Caco-2 (cell line): ENCODE measurements at places on chromosomes 3 and 15. TPM values are rescaled to one million over a fixed set of nuclear protein-coding genes. Genes with fewer than 3 reads are reported as not detected.

GRCh38 chr3:138845181-138845601 lies 10.5 kb upstream of the PIK3CB start:
- H3K4me1 ChIP-seq, result peaks cover 20% of the 10 kb centered on the region
- no peak overlapping the region for H3K4me3 ChIP-seq
- H3K27me3 ChIP-seq, result no peaks in the 10 kb centered on the region

GRCh38 chr3:111596328-111596727 lies 1.2 kb upstream of the ZBED2 start:
- no peak overlapping the region for H3K27ac ChIP-seq
- DNase-seq, result no peak
- no peaks in the 10 kb centered on the region for H3K27me3 ChIP-seq
- H3K36me3 ChIP-seq, result no peaks in the 10 kb centered on the region

GRCh38 chr15:90907838-90908507 lies 4.9 kb downstream of the MAN2A2 start:
- no peak overlapping the region for H3K27ac ChIP-seq
- no peak for DNase-seq
- 0 out of 2 replicates have a peak, but pooled peaks cover 4% of the 10 kb centered on the region for H3K4me1 ChIP-seq
- no peak overlapping the region for H3K4me3 ChIP-seq
- H3K36me3 ChIP-seq, result no peaks in the 10 kb centered on the region; the same call in 1 of the 2 replicates

DNA sequence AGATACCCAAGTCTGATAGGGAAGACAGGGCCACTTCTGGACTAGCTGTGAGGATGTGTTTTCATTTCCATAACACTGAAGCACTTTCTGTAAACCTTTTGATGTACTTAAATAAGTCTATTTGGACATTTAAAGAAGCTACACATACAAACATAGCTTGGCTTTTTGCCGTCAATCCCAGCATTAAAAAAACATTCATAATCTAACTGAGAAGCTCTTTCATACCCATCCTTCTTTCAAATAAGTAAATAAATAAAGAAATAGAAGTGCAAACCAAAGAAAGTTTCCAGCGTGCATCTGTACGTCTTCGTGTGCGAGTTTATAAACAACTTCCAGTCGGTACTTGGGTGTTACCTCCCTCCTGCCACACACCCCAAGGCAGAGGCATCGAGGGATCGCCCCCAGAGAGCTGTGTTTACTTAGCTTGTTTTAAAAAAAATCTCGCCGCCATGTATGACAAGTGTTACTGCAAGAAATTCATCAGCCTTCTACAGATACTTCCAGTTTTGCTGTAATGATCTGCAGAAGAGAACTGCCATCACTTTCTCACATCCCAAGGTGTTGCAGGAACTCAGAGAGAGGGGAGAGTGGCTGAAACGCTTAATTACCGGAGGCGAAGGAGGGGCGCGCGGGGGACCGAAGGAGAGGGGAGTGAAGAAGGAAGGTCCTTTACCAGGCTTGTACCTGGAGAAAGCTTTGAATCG lies 9.0 kb upstream of the MEIS2 start:
- no peaks in the 10 kb centered on the region for H3K27me3 ChIP-seq
- H3K27ac ChIP-seq, result no peak overlapping the region
- DNase-seq, result no peak
- no peak overlapping the region for H3K4me3 ChIP-seq
- H3K36me3 ChIP-seq, result no peaks in the 10 kb centered on the region
- H3K4me1 ChIP-seq, result no peaks in the 10 kb centered on the region

DNA sequence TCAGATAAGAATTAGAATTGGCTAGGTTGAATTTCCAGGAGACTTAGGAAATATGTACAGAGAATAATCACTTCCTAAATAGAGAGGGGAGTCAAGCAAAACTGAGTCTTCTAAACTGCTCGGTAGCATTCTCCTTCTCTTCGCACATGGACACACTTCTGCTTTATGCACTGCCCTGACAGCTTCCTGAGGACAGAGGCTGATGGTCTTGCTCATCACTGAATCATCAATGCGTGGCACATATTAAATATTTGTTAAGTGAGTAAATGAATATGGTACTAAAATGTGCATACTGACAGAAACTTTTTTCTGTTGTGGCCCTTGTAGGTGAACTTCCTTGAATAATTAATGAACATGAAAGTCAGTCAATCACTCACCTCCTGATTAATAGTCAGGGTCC lies 315.5 kb downstream of the FHIT start:
- H3K27ac ChIP-seq, result no peak overlapping the region
- no peaks in the 10 kb centered on the region for H3K36me3 ChIP-seq
- DNase-seq, result no peak
- no peaks in the 10 kb centered on the region for H3K27me3 ChIP-seq
- no peaks in the 10 kb centered on the region for H3K4me1 ChIP-seq

DNA sequence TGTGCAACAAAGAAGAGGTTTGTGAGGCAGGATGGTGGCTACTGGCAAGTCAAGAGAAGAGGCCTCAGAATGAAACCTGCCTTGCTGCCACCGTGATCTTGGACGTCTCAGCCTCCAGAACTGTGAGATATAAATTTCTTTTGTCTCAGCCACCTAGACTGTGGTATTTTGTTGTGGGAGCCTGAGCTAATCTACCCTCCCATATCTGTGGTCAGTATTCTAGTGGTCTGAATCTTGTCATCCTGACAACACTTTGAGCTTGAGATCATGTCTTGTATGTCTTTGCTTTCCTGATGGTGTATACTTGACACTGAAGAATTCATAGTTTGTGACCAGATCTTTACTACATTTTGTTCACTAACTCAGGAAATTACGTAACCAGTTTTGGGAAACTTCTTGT lies 240.6 kb upstream of the GOLIM4 start:
- H3K4me1 ChIP-seq, result no peaks in the 10 kb centered on the region
- H3K36me3 ChIP-seq, result no peaks in the 10 kb centered on the region
- no peak overlapping the region for H3K27ac ChIP-seq
- no peak for DNase-seq

- H3K4me1 ChIP-seq, result peaks cover 11% of the 10 kb centered on the region; the same call in 1 of the 2 replicates
- no peaks in the 10 kb centered on the region for H3K36me3 ChIP-seq
- no peaks in the 10 kb centered on the region for H3K27me3 ChIP-seq
These were observed 23.0 kb downstream of the CMTM7 start for GRCh38 chr3:32414522-32415202.

The AADACL2 gene
- not detected in 2 replicates for total RNA-seq

The ATP13A4 gene
- 1.2 and 1.4 TPM in 2 replicates for total RNA-seq

GRCh38 chr3:126907557-126907956 lies 75.4 kb upstream of the PLXNA1 start:
- H3K4me3 ChIP-seq, result no peak overlapping the region
- no peaks in the 10 kb centered on the region for H3K27me3 ChIP-seq
- H3K36me3 ChIP-seq, result no peaks in the 10 kb centered on the region; the same call in 1 of the 2 replicates
- DNase-seq, result no peak

DNA sequence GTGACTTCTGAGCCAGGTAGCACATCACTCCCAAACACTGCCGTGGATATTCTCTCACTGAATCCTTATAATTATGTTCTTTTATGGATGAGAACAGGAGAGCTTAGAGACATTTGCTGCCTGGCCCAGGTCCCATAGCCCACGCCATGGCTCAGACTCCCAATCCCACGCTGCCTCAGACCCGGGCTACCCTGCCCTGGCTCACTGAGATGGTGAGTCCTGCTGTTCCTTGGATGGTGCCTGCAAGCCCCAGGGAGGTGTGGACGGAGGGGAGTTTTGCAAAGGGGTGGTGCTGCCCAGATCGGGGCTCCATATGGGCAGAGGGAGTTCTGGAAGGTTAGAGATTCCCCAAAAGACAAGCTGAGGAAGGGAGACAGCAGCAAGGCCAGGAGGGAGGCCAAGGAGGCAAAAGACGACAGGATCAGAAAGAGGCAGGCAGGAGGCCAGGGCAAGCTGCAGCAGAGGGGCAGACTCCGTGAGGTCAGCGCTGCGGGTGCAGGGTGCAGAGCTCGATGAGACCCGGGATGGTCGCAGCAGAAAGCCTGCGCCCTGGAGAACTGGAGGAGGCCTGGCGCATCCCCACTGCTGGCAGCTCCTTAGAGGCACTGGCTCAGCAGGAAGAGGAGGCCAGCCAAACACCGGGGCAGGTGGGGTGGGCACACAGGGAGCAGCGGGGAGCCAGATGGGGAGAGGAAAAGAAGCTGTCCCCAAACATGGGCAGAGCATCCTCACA lies 95.7 kb upstream of the ALDH1A3 start:
- H3K27me3 ChIP-seq, result no peaks in the 10 kb centered on the region
- H3K27ac ChIP-seq, result no peak overlapping the region
- H3K4me1 ChIP-seq, result no peaks in the 10 kb centered on the region

GRCh38 chr3:79436387-79436786 lies 331.4 kb downstream of the ROBO1 start:
- no peak for DNase-seq
- no peaks in the 10 kb centered on the region for H3K36me3 ChIP-seq
- no peaks in the 10 kb centered on the region for H3K27me3 ChIP-seq
- H3K4me1 ChIP-seq, result no peaks in the 10 kb centered on the region
- no peak overlapping the region for H3K4me3 ChIP-seq
- no peak overlapping the region for H3K27ac ChIP-seq

DNA sequence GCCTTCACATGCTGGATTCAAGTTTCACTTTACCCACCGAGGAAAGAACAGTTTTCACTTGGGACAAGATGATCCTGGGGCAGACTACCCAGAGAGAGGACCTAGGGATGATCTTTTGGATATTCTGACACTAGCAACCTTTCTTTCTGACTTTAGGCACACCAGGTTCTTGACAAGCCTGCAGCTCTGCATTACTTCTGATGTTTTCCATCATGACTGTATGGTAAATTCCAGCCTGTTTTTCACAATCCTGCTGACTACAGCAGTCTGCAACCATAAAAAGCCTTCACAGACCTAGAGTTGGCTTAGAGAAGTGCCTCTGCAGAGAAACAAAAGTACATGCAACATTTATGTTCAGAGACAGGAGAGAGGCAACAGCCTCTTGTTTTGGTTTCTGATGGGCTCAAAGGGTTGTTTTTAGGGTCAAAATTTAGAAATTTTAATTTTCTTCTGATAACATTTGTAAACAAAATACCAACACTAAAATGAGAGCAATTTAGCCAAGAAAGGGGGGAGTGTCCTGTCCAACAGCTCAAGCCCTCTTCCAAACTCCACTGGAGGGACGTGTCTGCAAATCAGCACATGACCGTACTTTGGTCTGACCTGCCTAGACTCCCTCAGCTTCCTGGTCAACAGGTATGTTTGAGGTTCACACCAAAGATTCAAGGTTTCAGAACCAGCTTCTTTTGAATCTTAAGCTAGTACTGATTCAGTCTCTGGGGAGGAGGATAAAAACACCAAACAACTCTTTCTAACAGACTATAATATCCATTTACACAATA lies 799 bp downstream of the ABI3BP start:
- no peak overlapping the region for H3K4me3 ChIP-seq
- no peaks in the 10 kb centered on the region for H3K36me3 ChIP-seq
- H3K4me1 ChIP-seq, result no peaks in the 10 kb centered on the region
- H3K27ac ChIP-seq, result no peak overlapping the region

DNA sequence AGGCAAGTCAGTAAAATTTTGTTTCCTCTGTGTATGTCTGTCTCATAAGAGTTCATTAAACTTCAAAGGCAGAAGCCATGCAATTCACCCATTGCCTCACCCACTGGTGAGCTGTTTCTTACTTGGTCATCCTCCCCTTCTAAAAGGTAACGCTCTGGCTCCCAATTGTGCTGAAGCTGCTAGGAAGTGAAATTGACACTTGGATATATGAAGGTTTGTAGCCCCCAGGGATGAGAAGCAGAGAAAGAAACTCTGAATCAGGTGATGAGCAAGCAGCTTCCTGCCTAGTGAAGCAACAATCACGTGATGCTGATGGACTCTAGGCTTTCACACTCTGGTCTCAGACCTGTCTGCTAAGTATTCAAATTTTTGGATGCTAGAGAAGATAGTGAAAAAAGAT lies 70.7 kb downstream of the CD200R1L start:
- no peaks in the 10 kb centered on the region; the same call in 1 of the 2 replicates for H3K4me1 ChIP-seq
- DNase-seq, result no peak
- H3K4me3 ChIP-seq, result no peak overlapping the region
- H3K36me3 ChIP-seq, result no peaks in the 10 kb centered on the region
